ENCODE measurements at places on chromosomes 11 and 22.

GRCh38 chr22:43266076-43266475 is 77.1 kb downstream of the SCUBE1 start:
- no peak for DNase-seq

DNA sequence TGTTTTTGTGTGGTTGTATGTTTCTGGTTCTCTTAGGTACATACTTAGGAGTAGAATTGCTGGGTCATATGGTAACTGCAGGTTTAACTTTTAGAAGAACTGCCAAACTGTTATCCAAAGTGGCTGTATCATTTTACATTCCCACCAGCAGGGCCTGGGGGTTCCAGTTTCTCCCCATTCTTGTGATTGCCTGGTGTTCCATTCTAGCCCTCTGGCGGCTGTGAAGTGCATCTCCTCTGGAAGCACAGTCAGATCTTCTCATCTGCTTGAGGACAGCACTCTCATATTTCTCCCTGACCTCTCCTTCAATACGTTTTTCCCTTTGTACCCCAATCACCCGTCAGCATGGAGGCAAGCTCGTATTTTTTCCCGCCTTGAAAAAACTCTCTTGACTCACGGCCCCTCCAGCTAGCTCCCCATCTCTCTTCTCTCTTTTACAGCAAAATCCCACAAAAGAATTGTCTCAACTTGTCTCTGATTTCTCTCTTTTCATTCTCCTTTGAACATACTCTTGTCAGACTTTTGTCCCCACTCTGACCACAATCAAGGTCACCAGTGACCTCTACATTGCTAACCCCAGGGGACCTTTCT is 56.8 kb upstream of the THY1 start:
- no peak for DNase-seq

- no peak for DNase-seq
Measured at GRCh38 chr11:30125456-30125855, 105.4 kb upstream of the FSHB start.

DNA sequence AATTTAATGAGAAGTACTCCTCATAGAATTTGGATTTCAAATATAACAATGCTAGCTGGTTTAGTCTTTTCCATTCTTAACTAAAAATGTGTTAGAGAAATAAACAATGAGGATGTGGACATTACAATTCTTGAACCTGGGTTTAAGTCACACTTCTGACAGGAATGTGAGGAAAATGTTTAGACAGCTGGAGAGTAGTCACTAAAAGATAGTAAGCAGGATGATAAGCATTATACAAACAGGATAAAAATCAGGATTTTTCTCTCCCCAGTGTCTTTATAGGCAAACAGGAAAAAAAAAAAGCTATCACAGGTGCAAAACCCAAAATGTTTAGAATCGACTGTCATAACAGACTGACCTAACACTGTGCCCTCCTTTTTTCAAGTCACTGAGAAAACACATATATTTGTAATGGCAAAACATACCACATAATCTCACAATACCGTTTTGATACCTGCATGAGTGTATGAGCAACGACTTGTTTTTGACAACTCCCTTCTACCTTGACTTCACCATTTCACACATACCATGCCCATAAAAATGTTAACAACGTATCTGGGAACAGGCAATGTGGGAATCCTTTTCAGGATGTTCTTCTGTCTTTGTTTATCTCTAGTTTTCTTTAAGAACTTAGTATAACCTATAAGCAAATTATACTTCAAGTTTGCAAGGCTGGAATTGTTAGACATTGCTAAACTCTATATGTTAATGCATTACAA is 242.0 kb downstream of the SBF2 start:
- DNase-seq, result no peak

- DNase-seq, result no peak
Measured at GRCh38 chr11:7332962-7333361, 81.3 kb downstream of the SYT9 start.

DNA sequence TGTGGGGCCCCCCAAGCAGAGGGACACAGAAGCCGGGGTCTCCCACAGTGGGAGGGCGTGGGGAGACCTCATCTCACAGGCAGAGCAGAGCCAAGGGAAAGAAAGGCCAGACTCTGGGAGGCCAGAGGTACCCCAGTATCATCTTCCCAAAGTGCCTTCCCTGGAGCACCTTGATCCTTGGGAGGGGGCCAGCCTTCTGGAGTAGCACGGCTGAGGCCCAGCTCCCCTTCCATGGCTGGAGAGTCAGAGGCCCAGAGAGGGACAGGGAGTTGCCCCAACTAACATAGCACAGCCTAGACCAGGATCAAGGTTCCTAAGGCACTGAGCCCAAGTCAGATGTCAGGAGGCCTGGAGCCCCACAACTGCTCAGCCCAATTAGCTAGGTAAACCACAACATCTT is 50.6 kb downstream of the ELFN2 start:
- DNase-seq, result no peak

- DNase-seq, result no peak
Measured at GRCh38 chr22:37378642-37379058, 48.6 kb downstream of the ELFN2 start.

DNA sequence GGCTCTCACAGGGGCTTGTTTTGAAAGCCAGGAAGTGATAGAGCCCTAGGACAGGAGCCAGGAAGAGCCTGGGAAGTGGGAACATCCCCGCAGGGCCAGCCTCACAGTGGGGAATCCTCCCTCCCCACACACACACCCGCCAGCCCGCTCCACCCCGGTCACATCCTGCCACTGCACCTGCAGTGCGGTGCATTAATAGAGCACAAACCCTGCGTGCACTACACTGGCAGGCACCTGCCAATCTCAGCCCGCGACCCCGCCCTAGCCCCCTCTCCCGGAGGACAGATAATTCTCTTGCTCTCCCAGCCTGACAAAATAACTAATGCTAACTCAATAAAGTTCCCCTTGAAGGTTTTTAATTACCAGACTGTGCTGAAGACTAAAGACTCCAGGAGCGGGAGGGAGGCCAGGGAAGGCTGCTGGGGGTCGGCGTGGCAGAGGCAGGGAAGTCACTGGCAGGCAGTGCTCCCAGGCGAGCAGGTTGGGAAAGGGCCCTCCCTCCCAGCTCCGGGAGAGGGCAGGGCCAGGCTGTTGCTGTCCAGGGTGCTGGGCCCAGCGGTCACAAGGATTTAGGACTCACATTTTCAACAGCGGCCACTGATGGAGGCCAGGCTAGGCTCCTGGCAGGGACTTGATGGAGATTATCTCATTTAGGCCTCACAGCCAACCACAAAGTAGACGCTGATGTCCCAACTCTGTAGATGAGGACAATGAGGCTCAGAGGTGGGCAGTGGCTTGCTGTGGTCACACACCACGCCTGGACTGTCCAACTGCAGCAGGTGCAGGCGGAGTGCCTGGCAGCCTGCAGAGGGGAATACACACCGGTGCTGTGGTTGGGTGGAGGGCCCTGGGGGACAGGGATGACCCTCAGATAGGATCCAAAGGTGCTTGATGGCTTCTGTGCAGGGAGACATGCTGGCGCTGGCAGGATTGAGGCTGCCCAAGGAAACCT is 23.9 kb upstream of the TCF20 start:
- DNase-seq, result peak; percentile 59

DNA sequence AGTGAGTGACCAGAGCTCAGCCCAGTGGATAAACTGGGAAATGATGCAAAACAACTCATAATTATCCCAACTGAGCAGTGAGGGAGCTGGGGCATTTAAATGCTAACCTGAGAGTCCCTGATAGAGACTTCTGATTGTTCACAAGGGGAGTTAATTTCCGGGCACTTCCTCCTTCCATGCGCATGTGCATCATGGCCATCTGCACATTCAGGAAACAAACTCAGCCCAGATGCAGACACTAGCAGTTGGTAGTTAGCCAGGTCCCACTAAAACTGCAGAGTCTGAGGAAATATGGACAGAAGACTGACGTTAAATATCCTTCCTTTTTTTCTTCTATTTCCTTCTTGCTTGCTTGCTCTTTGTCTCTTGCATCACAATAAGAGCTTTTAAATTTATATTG is 852.1 kb upstream of the LRRC4C start:
- DNase-seq, result no peak

GRCh38 chr22:27602390-27602789 is 199.2 kb downstream of the MN1 start:
- no peak for DNase-seq

DNA sequence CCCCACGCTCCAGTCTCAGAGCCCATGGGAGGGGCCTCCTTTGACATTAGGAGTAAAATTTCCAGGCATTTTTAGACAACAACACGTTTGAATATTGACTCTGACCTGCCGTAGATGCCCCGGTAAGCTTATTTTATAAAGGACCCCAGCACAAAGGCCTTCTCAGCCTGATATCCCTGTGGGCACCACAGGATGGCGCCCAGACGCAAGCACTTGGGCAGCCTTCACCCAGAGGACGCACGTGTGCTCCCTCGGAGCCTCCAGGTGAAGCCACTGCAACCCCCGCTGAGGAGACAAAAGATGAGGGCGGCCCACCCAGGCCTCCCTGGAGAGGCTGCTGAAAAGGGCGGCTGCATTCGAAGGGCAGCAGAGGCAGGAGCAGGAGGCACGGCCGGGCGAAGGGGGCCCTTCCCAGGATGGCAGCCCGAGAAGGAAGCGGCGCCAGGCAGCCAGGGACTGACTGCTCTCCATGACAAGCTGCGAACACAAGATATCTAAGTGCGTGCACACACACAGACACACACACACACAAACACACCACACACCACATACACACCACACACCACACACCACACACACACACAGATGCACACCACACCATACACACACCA is 15.2 kb upstream of the TH start:
- peak; percentile 37 for DNase-seq

- DNase-seq, result no peak
Measured at GRCh38 chr11:91771961-91772360, 452.7 kb upstream of the FAT3 start.

DNA sequence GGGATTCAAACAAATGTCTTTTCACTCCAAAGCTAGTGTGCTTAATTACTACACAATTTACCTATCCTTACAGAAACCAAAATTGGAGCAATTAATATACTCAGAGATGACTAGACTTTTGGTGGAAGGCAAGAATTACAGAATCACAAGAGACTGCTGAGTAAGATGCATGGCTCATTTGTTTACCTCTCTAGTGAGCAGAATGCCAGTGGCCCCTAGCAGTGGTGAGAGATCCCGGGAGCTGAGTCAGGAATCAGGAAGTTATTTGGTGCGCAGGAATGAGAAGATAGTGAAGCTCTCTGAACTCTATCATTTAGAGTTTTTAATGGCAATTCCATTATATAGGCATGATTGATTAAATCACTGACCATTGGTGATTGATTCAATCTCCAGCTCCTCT is 188.9 kb upstream of the SESN3 start:
- no peak for DNase-seq

DNA sequence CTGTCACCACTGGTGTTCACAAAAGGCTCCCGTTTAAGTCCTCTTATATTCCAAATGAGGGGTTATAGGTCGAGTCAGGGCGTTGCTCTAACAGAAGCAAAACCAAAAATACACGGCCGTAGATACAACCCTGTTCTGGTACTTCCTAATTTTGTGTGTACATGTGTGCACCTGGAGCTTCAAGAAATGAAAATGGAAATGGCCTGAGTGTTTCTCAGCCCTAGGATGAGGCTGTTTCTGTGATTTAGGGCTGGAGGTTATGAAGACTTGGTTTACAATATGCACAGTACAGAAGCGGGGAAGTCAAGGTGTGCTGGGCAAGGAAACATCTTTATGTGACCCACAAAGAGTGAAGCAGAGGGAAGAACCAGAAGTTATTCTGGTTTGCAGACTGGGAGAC is 110.4 kb upstream of the OR4B1 start:
- DNase-seq, result no peak

DNA sequence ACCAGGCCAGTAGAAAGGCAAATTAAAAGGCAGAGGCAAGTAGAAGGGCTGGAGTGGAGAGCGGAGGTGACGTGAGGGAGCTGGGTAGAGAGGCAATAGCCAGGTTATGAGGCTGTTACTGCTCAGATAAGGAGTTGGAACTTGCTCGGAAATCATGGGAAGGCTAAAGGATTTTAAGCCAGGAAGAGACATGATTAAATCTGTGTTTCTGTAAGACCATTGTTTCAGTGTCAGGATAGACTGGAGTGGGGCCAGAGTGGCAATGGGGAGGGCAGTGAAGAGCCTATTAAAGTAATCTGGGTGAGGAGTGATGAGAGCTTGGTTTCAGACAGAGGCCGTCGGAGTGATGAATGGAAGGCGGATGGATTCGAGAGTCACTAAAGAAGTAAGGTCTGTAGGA is 39.0 kb downstream of the GRAMD1B start:
- DNase-seq, result no peak

- no peak for DNase-seq
Measured at GRCh38 chr11:80846442-80846841, 1405.6 kb upstream of the TENM4 start.

DNA sequence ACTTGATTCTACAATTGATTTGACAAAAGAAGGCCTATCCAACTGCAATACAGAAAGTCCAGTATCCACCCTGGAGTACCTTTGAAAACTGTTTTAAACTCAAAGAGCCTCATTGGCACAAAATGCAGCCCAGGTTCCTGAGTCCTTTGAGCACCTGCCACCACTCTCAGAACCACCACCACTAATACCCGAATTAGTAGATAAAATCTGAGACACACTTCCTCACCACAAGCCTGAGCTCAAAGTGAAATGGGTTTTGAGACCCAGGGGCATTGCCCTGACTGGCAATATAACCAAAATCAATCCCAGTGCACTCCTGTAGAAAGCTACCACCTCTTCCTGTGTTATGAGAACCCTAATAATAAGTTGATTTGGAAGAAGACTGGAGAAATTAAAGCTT is 215.7 kb downstream of the CSNK2A3 start:
- no peak for DNase-seq

- no peak for DNase-seq
Measured at GRCh38 chr22:23239429-23239828, 59.1 kb downstream of the BCR start.

GRCh38 chr11:61126256-61126655 is 24.0 kb downstream of the CD5 start:
- DNase-seq, result no peak

DNA sequence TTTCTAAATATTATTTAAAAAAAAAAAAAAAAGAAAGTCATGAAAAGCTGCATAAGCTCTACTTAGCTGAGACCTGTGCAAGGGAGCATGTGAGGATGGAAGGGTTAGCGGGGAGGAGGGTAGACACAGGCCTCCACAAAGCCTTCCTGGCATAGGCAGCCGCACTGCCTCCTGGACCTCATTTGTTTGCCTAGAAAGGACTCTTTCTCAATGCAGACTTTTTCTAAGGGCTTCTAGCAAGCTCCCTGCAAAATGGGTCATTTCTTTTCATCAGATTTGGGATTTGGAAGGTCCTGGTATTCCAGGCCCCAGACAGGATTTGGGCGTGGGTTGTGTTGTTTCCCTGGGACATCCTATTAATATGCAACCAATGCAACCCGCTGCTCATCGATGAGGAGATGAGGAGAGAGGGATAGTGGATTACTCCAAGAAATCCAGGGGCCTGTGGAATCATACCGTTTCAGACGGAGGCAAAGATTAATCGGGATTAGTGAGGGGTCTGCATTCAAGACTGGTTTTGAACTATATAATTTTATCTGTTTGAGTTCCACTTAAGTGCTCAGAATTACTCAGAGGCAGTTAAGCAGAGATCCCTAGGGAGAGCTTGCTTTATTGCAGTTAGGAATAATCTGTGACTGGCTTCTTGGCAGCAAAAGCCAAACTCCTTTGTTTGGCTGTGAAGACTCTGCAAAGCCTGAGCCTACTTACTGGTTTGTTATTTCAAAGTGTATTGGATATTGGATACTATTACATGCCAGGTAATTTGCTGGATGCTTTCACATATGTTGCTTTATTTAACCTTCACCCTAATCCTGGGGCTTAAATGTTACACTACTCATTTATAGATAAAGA is 106.9 kb upstream of the NAV2 start:
- DNase-seq, result no peak
